ENCODE measurements at places on chromosomes 6 and 20.
A peak's percentile ranks its signal among the peaks of the same experiment; 100 is the strongest.

DNA sequence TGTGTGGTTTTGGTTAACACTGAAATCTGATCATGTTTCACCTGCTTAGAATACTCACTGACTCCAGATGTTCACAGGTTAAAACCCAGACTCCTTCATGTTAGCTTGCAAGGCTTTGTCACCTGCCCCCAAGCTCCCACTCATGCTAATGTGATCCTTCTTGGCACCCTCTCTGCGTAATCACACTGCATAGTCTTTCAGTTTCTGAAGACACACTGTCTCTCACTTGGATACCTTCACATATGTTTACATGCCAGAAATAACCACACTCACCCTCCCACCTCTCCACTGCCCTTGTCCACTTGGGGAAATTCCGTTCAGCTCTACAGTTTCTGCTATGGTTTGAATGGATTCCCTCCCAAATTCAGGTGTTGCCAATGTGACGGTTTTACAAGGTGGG, 234.7 kb upstream of the SASH1 start:
- no peak for DNase-seq

- no peak for DNase-seq
These were observed 14.5 kb downstream of the CD109 start for GRCh38 chr6:73710470-73710869.

DNA sequence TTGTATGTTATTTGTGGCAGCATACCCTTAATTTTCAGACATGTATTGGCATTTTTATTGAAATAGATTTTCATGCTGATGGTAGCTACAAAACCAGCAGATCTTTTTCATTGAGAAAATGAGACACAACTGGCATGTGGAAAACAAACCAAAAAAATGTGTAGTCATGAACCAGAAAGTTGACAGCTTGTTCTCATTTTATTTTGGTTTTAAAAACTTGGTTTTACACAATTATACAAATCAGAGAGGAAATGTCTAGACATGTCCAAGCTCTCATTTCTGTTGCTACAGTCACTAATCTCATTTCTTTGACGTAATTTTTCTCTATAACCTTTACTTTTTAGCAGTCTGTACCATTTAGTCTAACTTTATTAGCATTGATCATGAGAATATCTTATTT, 85.4 kb downstream of the GRIK2 start:
- DNase-seq: no peak

DNA sequence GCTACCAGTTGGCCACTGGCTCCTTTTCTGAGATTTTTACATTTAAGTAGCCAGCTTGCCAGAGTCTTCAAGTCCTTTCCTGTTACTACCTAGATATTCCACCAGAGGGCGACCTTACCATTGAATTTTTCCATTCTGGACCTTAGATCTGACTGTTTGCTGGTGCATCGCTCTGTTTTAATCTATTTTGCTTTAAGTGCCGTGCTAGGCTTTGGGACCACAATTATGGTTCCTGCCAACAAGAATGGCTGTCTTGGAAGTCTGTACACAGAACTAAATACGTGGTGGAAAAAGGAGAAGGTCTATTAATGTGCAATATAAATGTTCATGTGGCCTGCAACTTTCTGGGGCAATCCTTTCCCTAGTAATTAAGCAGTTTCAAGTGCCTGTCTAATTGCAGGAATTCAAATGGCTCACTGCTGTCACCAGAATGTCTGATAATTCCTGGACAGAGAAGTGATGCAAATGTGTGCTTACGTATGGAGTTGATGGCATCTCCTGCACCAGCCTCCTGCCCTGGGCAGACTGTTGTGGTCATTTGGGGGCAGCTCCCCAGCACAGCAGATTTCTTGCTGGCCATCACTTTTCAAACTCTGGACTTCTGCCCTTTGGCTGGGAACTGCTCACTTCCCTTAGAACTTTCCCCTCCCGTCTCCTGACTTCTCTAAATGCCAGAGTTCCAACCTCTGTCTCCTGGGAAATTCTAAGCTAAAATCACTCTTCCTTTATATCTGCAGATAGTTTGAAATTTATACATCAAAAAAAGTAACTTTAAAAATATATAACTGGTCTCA, 5.6 kb upstream of the HLA-DOA start:
- peak; percentile 89 for DNase-seq

- peak; percentile 5 for DNase-seq
These were observed 75.1 kb downstream of the MYO6 start for GRCh38 chr6:75824160-75824559.

DNA sequence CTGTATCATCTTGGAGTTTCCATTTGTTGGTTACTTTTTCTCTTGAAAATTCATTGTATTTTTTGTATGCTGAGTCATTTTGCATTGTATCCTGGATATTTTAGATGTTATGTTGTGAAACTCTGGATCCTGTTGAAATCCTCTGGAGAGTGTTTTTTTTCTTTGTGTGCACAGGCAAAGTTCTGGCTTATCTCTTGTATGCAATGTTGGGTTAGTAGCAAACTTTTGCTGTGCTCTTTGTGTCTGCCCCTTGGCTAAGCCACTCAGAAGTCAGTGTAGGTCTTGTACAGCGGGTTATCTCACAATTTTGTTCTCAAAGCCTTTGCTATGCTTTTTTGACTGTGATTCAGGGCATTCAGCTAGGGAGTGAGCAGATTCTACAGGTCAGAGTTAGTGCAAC, 29.1 kb upstream of the LMBRD1 start:
- DNase-seq: no peak

- no peak for DNase-seq
These were observed 16.1 kb upstream of the VSTM2L start for GRCh38 chr20:37886851-37887297.

DNA sequence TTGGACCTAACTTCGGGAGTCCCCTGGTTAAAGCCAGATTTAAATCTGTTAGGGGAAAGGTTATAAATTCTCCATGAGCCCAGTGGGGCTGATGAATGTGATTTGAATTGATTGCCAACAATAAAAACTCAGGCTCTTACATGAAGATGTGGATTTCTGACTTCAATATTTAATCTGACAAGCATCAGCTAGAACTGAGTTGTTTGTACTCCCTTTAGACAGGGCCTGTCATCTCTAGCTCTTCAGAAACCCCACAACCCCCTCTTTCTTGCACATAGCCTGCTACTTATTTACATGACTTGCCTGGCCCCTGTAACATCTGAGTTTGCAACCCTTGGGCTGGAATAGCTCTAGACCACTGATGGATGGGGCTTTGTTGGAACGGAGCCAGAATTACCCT, 191.6 kb upstream of the PLCB4 start:
- DNase-seq: no peak

DNA sequence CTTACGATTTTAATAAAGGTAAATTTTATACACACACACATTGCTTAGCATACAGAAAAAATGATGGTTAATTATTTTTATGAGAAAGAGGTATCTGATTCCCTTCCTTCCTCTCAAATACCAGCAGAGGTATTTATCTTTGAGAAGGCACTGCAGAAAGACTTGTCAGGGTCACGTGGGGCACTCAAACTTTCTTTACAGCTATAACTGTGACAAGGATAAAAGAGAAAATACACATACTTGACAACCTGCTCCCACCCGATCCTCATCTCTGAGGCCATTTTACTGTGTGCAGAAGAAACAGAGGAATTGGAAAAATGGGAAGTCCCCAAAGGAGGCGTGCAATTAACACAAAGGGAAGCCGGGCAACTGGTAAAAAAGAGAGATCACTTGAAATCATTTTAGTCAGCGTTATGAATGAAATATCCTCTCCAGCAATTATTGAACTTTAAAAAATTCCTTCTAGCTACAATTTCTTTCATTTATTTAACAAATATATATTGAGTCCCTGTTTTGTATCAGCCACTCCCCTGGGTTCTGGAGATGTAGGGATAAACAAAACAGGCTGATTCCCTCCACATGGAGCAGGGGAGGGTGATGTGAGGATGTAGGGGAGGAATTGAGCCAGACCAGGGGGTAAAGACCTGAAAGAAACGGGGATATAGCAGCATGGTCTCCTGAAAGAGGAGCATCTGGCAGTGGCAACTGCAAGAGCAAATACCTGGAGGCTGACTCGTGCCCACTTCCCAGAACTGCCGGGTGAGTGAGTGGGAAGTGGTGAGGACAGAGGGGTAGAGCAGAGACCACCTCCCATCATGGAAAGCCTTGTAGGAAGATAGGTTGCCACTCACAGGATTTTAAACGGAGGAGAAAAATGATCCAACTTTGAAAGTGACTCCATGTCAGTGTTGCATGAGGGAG, 510.3 kb downstream of the KIF16B start:
- no peak for DNase-seq

DNA sequence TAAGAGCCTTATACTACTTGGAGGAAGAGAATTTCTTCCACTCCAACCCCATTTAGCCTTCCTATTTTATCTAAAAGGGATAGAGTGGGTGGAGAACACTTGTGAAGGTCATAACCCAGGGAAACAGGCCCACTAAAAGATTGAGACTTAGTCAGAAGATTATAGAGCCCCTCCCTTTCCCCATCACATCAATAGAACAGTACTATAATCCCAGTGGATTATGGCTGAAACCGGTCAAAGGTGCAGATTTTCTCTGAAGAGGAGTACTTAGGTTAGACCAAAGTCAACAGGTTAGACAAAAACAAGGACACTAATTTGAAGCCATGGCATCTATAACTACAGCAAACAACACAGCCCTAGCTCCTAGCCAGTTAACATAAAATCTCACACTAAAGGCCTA, 330.9 kb upstream of the NOX3 start:
- DNase-seq: no peak

DNA sequence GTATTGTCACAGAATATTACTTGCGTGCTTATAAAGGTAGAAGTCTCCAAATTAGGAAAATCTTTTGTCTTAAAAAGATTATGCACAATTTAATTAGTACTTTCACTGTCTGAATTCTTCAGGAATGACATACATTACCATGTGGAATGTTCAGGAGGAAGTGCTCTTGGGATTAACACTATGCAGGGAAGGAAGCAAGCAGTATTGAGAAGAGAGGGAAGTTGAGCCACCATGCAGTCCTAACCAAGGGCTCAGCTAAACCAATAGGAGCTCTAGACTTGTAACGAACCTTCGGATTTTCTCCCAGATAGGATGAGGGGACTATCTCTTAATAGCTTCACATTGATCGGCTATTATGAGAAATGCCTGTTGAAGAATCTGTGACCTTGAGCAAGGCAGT, 918.4 kb upstream of the MANEA start:
- DNase-seq: no peak

GRCh38 chr20:15642109-15642508, 931.1 kb downstream of the KIF16B start:
- DNase-seq: no peak

- DNase-seq: no peak
These were observed 12.2 kb upstream of the CDKN1A start for GRCh38 chr6:36666287-36666686.

DNA sequence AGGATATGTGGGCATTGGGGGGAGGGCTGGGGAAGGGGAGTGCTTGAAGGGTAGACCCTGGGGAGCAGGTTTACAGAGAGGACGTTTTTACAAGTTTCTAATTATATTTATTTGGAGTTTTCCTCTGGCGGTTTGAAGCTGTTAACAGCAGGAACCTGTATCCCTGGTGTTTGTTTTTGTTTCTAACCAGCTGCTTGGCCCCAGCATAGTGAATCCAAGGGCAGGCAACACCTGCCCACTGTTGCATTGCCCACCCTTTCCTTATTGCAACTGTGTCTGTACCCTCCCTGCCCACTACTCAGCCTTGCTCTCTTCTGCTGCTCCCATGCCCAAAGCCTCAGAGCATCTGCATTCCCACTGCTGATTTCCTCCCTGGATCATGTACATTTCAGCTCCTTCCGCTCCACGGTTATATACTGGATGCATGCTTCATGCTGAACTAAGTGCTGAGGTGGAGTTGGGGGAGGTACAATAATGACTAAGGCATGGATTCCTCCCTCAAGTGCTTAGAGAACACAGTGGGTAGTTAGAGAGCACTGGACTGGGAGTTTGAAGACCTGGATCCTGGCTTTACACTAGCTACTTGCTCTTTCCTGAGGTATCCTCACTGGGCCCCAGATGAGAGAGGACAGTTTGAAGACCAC, 6.0 kb downstream of the SCUBE3 start:
- no peak for DNase-seq

DNA sequence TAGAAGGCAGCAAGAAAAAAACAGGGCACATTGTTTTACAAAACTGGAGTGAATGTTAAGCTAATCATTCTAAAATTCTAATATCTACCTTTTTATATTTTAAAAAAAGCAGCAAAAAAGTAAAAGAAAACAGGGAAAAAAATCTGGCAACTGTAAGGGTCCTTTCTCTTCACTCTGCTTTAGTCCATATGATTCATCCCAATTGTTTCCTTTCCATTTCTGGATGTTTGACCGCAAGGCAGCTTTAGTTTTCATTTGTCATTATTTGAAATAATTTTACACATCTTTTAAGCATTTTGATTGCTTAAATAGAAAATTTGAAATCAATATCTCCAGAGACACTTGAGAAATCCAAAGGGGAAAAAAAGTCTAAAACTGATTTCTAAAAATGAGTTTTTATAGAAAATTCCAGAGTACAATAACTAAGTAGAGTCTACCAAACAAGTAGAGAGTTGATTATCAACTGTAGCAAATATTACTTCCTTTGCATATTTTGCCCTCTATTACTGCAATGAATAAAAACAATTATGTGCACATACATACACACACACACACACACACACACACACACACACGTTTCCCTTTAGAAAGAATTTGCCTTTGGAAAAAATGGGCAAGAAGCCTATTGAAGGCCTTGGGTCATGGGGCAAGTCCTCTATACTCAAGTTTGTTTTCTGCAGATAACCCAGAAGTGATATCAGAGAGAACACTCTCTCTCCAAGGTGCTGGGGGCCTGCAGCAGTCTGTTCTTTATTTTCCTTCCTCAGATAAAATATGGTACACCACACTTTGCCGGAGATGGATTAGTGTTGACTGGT, 259.7 kb downstream of the HACE1 start:
- DNase-seq: no peak
